ENCODE measurements at places on chromosomes 5 and 9. TPM values are rescaled to one million over a fixed set of nuclear protein-coding genes. Genes with fewer than 3 reads are reported as not detected.

Gene SEMA6A
- total RNA-seq: 9.3 TPM

- DNase-seq: no peak
Measured at GRCh38 chr5:97550164-97550563, 367.1 kb upstream of the RIOK2 start.

DNA sequence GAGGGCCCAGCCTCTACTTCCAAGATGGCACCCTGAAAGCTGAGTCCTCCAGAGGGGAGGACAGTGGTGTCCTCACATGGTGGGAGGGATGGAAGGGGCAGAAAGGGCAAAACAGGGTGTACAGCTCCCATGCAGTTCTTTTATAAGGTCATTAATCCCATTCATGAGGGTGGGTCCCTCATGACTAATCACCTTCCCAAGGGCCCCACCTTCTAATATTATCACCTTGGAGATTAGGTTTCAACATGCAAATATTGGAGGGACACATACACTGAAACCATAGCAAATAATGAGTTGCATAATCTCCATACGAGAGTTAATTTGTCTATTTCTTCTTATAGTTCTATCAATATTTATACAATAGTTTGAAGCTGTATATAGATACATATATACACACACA, 5.8 kb upstream of the ZBTB43 start:
- DNase-seq: no peak

- DNase-seq: no peak
Measured at GRCh38 chr5:41858890-41859289, 11.3 kb downstream of the OXCT1 start.

DNA sequence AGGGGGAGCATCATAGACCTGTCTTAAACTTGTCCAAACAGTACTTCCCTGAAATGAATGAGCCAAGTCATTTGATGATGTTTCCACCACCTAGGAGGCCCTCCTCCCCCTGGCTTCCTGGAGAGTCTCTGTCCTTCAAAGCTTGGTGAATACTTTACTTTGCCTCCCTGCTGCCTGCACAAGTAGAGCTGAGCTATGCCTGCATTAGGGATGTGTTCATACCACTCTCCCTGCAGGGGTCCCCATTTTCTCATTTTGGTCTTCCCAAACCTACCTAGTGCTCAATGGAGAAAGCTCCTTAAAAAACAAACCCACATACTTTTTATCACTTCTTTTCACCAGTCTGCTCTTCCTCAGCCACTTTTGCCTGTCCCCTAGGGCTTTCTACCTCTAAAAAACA, 7.7 kb downstream of the CCNI2 start:
- no peak for DNase-seq

Data from glomerular endothelial cell (primary cell).